ENCODE measurements at places on chromosomes 12 and 14.

DNA sequence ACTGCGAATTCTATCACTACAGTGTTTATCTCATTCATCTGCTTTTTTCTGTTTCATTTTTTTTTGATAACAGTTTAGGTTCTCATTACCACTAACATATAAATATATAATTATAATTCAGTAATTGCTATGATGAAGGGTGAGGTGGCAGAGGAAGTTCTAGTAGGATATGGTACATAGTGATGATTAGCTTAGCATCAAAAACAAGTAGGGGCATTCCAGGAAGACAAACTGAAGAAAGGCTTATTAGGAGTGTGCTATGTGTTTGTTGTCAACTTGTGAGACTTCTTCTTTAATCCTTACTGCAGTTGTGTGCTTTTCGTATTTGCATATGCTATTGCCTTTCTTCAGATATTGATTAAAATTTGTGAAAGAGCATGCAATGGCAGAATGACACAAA lies 20.6 kb downstream of the FUT8 start:
- DNase-seq = no peak

GRCh38 chr14:23399591-23399990 lies 8.5 kb downstream of the MYH6 start:
- DNase-seq = peak; percentile 1

GRCh38 chr14:65024957-65025356 lies 38.3 kb downstream of the FNTB start:
- no peak for DNase-seq

GRCh38 chr14:91371011-91371989 lies 46.3 kb downstream of the CCDC88C start:
- no peak for DNase-seq

- peak; percentile 39 for DNase-seq
Measured at GRCh38 chr14:89251061-89251460, 166.0 kb downstream of the FOXN3 start.

DNA sequence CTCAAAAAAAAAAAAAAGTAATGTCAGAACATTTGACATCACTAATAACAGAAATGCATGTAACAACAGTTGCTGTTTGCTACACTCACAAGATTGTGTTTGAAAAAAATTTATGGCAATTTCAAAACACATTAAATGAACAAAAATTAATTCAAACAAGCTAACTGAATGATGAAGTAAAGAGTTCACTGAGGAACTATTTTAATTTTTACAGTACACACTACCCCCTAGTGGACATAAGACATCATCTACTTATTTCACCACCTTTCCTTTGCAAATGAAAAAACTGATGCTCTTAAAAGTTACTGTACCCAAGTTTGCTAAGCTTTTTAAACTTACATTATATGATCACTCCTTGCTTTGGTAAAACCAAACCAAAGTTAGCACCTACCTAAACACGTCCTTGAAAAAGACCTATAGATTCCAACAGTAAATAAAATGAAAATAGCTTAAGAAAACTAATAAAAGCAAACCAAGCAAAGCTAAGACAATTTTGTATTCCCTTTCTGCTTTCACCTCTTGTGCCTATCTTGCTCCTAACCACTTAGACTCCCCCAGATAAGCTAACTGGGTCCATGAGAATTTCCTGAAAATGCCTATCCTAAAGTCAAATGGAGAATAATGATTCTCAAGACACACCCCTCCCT lies 22.2 kb downstream of the UBE2N start:
- peak; percentile 83 for DNase-seq

GRCh38 chr14:59055439-59056045 lies 132.9 kb upstream of the DAAM1 start:
- peak; percentile 80 for DNase-seq

- no peak for DNase-seq
Measured at GRCh38 chr14:76930549-76930948, 98.0 kb downstream of the IRF2BPL start.

DNA sequence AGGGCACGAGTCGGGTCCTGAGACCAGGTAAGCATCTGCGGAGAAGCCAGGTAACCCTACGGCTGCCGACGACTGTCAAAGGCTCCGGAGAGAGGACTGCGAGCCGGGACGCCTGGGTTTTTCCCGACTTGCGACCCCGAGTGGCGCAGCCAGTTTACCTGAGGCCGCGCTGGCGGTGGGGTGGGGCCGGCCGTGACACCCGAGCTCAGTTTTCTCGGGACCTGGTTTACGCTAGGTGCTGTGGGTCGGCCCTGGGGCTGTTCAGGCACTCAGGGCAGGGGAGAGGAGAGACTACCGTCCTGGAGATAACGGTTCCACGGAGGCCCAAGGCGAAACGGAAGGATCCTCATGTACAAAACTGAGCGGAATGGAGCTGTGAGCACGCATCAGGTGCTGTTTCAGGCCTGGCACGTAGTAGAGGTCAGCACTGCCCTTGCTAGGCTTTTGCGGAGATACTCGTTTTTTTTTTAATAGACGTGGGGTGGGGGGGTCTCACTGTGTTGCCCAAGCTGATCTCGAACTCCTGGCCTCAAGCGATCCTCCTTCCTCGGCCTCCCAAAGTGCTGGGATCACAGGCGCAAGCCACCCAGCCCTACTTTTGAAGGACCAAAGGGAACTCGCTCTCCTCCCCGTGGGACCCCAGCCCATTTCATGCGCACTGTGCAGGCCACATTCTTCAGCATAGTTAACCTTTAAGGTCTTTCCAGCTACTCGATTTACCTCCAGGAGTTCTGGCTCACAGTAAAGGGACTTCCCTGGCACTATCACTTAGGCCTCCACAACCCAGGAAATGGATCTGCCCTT lies 471 bp downstream of the MTRFR start:
- peak; percentile 39 for DNase-seq

DNA sequence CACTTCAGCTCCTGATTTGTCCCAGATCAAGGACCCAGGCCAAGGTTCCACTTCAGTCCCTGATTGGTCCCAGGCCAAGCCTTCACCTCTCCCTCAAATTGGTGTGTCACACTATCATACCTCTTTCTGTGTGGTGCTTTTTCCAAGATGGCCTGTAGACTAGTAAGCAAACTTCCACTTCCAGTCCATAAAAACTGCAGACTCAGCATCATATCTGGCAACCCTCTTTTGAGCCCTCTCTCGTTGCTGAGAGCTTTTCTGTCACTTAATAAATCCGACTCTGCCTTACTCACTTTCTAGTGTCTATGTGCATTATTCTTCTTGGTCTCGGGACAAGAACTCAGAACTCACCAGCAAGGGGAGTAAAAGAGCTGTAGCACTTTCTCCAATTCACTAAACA lies 1395.1 kb downstream of the LRFN5 start:
- no peak for DNase-seq

- no peak for DNase-seq
Measured at GRCh38 chr12:50344245-50344644, 52.2 kb downstream of the FAM186A start.

- DNase-seq = peak; percentile 27
Measured at GRCh38 chr12:12791756-12792369, 6.4 kb downstream of the APOLD1 start.

- peak; percentile 19 for DNase-seq
Measured at GRCh38 chr12:45217846-45218245, 2.0 kb downstream of the ANO6 start.

DNA sequence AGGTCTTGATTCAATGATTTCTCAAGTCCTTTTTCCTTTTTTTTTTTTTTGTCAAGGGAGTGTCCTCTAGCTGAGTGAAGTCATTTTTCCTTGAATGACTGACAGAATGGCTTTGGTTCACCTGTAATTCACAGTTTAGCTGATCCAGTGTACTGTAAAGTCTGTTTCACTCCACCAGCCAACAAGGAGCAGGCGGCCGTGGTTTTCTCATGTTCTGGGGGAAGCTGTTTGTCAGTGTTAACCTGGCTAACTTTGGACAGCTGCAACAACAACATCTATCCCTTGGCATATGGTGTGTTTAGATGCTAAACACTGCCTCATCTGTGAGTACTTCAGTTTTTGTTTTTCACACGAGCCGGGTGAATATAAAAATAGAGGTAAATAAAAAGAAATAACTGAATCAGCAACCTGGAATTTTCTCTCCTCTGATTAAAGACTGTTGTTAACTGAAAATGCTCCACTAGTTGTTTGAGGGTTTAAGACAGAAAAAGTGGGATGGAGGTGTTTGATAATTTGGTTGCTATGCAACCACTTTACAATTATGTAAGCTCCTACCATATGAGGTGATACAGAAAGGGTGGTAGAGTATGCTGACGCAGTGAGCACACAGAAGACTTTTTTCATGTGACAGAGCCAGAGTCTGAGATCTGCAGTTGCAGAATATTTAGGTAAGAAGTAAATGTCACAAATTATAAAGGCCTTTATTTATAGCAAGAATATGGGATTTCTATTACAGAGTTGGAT lies 50.3 kb upstream of the SLC2A13 start:
- no peak for DNase-seq

- DNase-seq = peak; percentile 37
Measured at GRCh38 chr14:55832122-55832911, 252.3 kb downstream of the KTN1 start.

DNA sequence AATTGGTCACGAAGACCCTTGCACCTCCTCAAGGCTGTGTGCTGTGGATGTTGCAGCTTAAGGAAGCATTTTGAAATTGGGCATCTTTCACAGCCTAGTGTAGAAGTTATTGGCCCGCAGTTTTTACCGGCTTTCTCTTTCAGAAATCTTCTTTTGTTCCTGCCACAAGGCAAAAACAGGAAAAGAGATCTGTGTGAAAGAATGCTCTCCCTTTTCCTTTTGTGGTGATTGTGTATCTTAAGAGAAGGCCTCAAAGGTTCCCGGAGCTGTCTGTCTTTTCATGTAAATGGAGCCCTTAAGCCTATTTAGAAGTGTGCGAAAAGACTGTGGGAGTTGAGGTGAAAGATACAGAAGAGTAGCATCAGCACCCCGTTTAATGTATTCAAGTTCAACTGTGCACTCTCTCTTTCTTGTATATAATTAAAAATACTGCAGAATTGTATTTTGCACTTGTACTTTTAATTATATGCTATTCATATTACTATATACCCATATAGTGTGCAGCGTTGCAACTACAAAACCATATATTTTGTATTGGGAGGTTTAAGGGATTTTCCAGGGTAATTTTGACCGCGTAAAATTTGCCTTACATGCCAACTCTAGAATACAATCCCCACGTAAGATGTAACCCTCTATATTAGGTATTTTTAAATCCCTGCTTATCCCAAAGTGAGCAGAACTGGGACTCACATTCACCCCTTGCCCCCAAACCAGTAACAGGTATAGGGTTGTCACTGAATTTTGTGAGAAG lies 441.7 kb downstream of the RAD51B start:
- DNase-seq = no peak

DNA sequence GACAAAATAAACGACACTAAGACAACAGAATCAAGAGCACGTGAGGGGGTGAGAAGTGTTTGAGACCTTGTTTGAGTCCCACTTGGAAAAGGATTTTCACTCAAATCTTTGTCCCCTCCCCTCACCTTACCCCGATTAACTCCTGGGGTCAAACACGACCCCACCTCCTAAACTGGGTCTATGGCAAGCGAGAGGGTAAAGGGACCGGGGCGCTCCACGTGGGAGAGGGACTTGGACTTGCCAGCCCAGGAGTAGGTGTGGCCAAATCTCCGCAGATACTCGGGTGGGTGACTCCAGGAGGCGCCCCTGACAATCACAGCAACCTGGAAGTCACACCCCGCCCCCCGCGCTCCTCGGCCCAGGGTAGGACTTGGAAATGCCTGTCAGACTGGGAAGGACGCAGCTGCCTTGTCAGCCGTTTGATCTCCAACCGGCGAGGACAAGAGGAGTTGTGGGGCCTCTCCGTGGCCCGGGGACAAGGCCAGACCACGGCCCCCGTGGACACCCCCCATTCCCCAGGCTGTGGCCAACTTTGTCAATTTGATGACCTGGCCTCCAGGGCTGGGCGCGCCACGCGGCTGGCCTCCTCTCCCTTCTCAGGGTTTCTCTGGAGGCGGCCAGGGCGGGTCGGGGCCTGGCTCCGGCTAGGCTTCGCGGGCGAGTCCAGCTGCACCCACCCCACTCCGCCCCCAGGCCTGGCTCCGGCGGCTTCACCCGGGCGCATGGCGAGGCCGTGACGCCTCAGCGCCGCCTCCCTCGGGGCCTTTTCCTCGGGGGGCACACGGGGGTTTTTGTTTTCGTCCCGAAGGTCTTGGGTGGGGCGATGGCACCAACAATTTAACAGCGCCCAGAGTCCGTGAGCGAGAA lies 1.1 kb upstream of the BCL11B start:
- no peak for DNase-seq

GRCh38 chr12:133145981-133146380 lies 15.6 kb downstream of the ZNF10 start:
- DNase-seq = no peak

DNA sequence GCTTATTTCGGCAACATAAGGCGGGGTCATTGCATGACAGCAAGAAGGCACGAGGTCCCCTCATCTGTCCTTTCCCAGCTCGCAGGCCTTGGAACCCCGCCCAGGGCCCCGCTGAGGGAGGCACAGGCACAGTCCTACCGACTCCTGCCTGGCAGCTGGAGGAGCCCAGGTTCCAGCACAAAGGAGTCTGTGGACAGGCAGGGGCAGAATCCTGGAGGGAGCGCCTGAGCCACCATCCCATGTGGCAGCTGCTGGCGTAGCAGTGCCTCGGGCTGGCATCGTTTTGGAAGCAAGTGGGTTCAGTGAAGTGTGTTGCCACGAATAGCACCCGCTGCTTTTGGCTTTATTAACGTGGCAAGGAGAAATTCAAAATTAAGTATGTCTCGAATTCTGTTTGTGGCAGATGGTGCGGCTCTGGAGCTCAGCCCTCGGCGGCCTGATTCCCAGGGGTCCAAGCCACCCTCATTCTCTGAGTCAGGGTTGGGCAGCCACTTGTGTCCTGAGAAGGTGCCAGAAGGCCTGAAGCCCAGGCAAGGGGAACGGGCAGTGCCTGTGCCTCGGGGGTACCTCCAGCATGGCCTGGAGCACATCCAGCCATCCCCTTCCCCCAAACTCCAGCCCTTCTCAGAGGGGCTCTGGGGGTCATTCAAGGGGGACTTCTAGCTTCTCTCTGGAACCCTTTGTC lies 35.9 kb downstream of the SLC8B1 start:
- DNase-seq = no peak

- DNase-seq = peak; percentile 99
Measured at GRCh38 chr12:124655698-124656516, 88.5 kb upstream of the NCOR2 start.

DNA sequence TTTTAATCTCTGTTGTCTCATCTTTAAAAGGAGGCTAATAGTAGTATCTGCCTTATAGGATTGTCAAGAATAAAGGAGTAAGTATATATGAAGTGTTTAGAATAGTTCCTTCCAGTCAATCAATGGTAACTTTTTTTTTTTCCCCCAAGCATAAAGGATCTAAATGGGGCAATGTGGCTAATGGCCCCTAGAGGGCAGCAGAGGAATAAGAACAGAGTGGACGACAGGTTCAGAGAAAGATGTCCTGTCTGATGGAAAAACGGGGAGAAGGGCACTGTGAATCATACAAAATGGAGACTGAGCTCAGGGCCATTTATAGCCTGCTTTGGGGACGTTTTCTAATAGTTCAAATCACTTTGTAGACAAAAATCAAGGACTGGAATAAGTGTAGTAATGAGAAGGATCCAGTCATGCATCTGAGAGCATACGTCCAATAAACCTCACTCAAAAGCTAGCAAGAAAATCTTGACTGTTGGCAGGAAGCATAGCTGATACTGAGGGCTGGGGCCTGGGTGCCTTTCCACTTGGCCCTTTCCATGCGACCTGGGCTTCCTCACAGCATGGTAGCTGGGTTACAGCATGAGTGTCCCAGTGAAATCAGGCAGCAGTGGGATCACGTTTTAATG lies 51.3 kb downstream of the IFNG-AS1 start:
- peak; percentile 90 for DNase-seq
